ENCODE measurements at places on chromosomes 12 and 14. TPM values are rescaled to one million over a fixed set of nuclear protein-coding genes. Genes with fewer than 3 reads are reported as not detected.

SETD3 gene
- 59.4 TPM for total RNA-seq

CLEC14A gene
- 0.18 TPM for total RNA-seq

STXBP6 gene
- 6.4 TPM for total RNA-seq

SLC35F4 gene
- total RNA-seq, result not detected
